ENCODE measurements at places on chromosomes 16 and 17.

DNA sequence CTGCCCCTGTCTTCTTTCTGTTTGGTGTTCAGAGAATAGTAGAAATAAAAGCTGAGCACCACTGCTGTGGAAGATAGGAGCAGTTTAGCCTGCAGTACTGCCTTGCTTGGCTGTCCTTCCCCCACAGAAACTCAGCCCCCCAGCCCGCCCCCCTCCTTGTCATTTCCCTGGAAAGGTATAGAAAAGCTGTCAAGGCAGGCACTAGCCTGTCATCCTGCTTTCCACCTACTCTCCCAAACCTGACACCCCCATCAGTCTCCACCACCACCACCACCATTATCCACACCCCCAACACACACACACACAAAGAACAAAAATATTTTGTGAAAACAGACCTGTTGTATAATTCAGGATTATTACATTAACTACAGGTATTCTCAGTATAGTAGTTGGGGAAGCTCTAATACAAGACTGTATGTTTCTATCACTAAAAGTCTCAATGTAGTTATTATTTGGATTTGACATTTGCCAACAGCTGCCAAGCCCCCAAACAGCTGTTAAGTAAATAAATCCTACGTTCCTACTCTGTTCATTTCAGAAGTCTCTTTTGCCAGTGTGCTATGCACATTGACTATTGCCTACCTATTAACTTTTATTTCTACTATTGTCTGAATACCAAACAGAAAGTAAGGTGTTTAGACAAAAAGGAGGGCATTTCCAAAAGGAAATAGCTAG lies 128.8 kb downstream of the CYB561 start:
- no peak for DNase-seq

DNA sequence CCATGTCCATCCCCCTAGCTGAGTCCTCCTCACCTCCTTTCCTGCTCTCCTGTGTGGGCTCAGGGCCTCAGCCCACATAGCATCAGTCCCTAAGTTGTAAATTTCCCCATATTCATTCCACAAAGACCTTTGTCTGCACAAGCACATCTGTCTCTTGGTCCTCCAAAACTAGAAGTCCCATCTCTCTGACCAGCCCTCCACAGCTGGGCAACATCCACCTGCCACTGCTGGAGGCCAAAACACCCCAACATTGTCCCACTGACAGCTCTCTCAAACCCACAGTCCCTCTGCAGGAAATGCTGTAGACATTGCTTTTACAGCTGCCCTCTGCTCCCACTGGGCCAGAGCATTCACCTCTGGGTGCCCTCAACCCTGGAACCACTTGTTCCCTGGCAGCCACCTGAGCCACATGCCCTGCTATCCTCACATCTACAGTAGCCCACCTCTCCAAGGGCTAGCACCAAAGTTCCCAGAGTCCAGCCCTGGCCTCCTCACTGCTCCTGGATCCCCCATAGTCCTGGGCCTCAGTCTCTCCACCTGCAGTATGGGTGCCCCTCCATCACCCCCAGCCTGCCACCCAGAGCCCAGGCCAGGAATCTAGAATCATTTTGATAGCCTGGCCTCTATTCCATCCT lies 1722.7 kb downstream of the TP53TG3F start:
- DNase-seq: no peak

DNA sequence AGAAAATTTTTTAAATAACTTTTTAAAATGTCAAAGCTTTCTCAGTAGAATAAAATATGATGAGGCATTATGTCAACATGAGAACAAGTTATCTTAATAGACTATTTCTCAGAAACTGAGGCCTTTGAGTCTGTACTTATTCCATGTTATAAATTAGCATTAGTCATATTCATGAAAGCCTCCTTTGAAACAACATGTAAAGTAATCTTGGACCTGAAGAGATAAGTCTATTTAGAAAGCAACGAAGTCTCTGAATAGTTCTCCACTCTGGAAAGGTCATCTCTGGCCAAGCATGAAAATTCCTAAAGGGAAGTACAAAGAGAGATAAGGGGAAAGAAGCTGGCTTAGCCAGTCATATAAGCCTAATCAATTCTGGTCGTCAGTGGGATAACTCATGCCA lies 150.8 kb downstream of the CYB561 start:
- DNase-seq: no peak

DNA sequence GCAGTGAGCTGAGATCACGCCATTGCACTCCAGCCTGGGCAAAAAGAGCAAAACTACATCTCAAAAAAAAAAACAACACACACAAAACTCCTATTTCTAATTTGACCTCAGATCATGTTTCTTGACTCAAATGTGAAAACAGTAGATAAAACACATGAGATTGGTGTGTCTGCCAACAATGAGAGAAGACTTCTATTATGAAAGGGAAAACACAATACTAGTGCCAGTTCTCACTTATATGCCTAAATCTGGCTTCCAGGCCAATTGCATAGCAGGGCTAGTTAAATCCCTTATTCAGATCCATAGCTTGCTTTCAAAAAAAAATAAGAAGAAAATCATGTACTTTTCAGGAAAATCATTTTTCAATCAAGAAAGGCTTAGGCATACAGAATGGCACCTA lies 39.4 kb downstream of the AP1G1 start:
- no peak for DNase-seq

DNA sequence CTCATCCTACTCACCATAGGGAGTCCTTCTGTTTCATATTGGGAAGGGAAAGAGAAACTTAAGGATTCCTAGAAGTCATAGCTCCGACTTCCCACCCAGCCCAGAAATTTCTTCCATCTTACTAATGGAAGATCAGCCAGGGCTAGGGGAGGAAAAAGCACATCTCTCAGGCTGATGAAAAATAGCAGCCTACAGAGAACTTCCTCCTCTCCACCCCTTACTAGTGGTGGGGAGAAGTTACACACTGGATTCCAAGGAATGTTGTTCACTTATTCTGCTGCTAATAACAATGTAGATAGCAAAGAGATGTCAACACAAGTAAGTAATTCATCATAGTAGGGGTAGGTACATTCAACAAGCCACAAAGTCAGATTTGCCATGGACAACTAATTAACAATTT lies 94.4 kb downstream of the SPACA3 start:
- no peak for DNase-seq

DNA sequence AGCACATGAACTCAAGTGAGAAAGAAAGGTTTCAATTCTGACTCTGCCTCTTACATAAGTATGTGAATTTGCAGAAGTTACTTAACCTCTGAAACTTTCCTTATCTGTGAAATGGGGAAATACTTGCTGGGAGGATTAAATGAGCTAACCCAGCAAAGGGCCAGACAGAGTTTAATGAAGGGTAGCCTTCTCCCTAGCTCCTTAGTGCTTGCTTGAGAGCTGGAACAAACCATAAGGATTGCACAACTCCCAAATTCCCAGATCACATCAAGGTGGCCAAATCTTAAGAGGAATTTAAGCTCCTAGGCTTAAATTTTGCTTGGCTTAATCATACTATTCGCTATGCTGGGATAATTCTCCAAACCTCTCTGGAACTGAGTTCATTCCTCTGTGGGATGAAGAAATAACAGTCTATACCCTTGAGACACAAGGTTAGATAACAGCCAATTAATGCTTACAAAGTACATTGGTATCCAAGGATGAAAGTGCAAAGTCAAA lies 11.8 kb upstream of the WSB1 start:
- DNase-seq: no peak

DNA sequence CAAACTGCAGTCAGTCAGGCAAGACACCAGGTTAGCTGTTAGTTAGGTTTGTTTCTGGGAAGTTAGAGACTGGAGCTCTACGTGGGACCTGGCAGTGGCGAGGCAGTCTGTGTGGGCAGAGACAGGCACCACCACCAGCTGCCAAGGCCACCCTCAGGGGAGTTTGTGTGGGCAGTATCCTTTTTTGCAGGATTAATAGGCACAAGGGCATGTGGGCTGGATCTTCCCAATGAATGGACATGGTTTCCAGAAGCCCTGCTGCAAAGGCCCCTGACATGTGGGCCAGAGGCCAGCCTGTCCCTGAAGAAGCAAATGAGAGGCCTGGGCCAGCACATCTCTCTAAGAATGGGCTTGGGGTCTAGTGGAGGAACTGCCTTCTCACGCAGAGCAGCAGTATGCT lies 19.2 kb upstream of the SREBF1 start:
- DNase-seq: no peak

All from stimulated activated CD8-positive, alpha-beta memory T cell treated with anti-CD3 and anti-CD28 coated beads, Interleukin-15, amount 100 ng/mL, for 24 hours (primary cell).